Endodermal cell (in vitro differentiated cells): ENCODE measurements at places on chromosomes 3 and 15. TPM values are rescaled to one million over a fixed set of nuclear protein-coding genes. Genes with fewer than 3 reads are reported as not detected.

DNA sequence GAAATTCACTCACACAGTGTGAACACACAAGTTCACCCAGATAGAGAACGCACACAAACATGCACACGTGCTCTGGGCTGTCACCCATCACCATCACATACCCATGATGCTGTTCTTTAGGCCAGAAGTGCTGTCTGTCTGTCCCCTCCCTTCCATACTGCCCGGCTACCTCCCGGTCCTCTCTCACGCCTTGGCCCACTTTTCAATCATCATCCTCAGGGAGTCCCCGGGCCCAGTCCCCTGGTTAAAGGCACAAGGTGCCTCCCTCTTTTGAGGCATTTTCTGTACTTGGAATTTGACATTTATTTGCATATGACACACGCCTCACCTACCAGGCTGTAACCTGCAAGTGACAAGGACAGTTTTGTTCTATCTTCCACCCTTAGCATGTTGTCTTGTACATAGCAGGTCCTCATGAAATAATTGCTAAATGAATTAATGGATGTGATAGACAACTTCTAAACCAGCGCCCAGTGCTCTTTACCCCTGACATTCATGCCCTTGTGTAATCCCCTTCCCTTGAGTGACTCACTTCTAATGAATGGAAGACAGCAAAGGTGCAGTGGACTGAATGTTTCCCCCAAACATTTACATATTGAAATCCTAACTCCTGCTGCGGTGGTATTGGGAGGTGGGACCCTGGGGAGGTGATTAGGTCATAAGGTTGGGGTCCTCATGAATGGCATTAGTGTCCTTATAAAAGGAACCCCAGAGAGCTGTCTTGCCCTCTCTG lies 73.9 kb upstream of the ADPGK start:
- no peak for DNase-seq

DNA sequence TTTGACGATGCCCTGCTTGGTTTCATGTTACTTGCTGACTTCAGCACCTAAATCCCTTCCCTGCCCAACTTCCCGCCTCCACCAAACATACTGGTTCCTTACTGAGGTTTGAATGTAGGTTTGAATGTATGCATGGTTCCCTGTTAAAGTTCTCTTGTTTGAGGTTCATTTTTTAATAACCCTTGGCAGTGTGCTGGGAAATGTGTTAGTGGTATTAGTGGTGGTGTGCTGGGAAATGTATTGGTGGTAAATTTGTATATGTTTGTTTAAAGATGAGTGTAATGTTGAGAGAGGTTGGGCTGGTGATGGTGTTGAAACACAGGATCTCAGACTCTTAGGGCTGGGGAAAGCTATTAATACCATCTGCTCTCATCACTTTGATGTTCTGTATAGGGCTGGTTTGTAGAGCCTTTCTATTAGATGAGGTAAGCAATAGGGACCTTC lies 392.7 kb downstream of the PTPRG start:
- DNase-seq, result no peak

DNA sequence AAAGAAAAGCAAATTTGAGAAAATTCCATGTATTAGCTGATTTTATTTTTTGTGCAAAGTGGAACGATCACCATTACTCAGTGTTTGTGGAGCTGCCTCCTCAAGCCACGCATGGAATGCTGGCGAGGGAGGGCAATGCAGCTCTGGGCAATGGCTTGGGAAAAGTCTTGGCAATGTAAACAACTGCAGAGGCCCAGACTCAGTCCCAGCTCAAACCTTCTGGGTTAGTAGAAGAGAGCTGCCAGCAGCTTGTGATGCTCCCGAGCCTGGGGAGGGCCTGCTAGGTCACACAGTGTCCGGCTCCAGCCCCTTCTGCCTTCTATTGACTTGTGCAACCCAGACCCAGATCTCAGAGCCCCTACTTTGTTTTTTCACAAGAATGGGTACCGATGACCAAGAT lies 4.3 kb downstream of the EPHB1 start:
- peak; percentile 50 for DNase-seq

GRCh38 chr15:44593042-44593736 lies 56.2 kb downstream of the EIF3J start:
- no peak for DNase-seq

DNA sequence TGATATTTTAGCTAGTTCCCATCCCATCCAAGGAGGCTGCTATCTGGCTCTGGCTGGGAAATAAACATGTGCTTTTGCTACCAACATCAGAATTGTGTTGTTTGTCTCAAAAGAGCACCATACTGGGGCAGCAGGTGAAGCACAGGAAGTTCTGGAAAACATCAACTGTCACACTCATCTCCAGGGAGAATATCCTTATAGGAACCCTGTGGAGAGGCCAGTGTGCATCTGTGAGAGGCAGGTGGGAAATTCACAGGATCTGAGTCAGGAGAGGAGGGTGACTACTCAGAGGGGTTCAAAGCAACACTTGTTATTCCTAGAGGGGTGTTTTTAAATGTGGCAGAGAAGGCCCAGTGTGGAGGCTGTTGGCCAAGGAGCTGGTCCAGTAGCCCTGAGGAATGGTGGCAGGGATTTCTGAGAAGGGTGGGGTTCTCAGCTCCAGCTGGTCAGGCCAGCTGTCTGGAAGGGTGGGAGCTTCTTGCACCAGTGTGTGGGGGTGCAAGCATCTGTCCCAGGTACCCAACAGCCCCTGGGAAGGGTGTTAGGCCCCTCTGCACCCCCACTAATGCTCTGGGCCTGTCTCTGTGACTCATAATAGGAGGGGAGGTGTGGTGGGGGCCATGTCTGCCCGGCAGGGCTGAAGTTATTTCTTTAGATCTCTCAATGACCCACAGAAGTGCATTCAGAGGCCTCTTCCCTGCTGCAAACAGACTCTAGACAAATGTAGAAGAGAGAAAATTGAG lies 28.7 kb downstream of the RPSA start:
- DNase-seq, result no peak

DNA sequence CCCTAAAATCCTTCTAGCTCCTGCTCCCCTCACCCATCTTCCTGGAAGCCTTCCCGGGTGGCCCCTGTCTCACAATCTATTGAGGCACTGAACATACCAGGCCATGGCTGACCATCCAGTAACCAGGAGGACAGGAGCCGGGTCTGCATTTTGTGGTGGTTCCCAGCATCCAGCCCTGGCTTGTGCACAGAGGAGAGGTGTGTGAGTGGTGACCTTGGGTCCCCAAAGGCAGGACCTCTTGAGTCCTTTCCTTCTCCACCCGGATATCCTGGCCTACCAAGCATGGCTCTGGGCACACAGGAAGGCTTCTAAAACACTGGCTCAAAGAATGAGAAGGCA lies 7.8 kb downstream of the CSK start:
- no peak for DNase-seq

GRCh38 chr15:62447742-62448141 lies 282.7 kb upstream of the C2CD4B start:
- no peak for DNase-seq

DNA sequence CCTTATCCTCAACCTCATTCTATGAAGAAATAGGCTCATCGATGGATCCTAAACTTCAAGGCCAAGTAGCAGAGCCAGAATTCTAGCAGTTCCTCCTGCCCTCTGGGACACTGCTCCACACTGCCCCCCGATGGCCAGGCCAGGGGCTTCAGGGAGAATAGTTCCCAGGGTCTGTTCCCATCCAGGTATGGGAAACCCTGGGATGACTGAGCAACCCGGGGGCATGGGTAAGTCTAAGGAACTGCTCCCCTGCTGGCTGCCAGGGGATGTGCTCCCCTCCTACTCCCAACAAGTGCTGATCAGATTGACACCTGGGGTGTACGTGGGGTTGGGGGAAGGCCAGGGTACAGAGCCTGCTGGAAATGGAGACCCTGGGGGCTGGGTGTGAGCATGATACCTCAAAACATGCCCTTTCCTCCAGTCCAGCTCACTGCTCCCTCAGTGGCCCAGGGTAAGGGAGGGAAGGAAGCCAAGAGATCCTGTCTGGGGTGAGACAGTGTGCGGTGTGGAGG lies 7.6 kb downstream of the ULK3 start:
- peak; percentile 98 for DNase-seq

DNA sequence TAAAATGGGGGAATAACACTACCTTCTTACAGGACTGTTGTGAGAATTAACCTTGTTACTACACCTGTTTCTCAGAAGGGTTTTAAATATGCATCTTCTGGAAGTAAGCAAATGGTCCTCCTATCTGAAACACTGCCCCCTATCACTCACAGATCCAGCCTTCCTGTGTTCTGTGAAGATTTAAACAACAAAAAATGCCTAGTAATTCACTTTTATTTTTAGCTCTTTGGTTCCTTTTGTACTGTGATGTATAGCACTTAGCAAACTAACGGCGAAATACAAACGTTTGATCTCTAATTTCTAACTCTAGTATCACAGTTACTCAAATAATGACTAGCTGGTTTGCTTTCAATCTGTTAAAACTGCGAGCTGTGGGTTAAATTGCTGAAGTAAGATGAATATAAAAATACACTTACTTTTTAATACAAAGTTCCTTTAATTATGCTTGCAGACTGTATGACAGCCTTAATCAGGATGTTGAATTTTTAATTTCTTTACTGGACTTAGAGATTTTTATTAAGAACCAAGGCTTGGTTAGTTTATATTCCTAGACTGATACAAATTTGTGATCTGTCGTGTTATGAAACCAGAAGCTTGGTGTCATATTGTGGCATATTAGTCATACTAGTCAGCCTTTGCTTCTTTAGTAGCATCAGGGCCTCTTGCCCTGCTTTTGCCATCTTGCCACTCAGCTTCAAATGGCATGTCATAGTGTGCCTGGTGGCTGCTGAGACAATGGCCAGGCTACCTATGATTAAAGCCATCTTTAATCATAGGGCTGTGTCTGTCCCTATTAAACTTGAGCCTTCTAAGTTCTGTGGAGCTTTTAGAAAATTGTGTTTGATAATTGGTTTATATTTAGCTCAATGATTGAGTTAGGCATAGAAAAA lies 9.2 kb downstream of the EIF3J start:
- no peak for DNase-seq

GRK7 gene
- not detected in 2 replicates for total RNA-seq

SCAANT1 gene
- total RNA-seq, result not detected in 3 replicates
